IMR-90 (cell line): ENCODE measurements at places on chromosomes 12 and 14.
A peak's percentile ranks its signal among the peaks of the same experiment; 100 is the strongest.

DNA sequence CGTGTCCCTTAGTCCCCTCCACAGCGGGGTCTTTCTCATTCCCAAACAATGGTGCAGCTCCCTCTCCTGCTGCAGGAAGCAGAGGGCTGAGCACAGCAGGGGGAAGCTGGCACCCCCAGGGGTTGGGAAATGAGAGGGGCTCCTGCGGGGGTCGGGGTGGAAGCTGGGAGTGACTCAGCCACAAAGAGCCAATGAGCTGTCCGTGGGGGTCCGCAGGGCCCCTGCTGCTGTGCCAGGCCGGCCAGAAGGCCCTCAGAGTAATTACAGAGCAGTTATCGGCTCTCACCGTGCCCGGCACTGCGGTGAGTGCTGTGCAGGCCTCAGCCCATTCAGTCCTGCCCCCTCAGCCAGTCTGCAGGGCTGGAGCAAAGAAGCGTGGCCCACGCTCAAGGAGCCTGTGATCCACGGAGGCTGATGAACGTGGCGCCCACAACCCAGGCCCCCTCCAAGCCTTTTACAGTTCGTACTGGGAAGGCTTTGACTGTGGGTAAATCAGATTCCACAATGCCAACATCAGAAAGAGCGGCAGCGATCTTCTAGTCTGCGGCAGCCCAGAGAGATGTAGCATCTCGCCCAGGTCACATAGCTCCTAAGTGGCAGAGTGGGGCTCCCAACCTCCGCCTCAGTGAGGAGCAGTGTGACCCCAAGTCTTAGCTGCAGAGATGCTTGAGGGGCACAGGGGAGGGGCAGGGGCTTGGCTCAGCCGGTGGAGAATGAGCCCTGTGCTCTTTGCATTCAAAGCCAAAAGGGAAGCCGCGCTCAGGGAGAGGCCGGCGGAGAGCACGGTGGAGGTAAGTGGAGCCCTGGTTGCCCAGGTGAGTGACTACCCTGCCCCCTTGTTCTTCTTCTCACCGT, 43.4 kb downstream of the SLC6A12 start:
- DNase-seq: no peak

- no peak for DNase-seq
These were observed 59.2 kb downstream of the TRIM9 start for GRCh38 chr14:51035611-51036192.

- peak; percentile 81 for DNase-seq
These were observed 169.2 kb upstream of the HMGA2 start for GRCh38 chr12:65655074-65655493.

DNA sequence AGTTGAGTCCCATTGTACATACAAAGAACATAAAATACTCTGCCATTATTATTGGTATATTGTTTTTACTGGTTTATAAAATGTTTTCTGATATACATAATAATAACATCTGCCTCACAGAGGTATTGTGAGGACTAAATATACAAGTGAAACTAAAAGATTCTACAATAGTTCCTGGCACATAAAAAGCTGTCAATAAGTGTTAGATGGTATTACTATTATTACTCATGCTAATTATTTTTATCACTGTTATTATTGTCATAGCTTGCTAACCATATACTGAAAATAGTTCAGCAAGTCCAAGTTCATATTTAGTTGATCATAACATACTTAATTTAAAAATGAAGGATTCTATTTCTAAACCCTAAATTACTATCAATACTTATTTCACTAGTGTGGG, 34.4 kb downstream of the BTG1 start:
- no peak for DNase-seq
